ENCODE measurements at places on chromosomes 1 and 21.
A peak's percentile ranks its signal among the peaks of the same experiment; 100 is the strongest.

DNA sequence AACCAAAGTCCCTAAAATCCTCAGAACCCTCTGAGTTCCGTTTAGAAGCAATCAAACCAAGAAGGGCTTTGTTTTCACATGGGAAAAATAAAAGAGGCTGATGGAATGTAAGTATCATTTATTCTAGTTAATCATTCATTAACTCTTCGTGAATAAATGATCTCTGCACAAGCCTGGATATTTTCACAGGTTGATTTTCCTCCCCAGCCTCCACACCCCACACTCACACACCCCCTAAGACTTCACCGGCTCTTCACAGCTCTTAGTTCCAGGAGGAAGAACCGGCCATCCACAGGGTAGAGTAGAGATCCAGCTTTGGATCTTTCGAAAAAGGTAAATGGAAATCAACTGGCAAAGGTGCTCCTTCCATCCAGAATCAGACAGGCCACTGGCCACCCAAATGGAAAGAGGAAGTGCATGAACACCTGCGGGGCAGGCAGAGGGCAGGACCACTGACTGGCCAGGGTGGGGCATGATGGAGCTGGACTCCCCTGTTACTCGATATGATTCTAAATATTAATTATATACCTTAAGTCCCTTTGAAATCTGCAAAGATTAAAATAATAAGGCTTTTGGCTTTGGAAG, 10.0 kb downstream of the C1orf198 start:
- DNase-seq: no peak

DNA sequence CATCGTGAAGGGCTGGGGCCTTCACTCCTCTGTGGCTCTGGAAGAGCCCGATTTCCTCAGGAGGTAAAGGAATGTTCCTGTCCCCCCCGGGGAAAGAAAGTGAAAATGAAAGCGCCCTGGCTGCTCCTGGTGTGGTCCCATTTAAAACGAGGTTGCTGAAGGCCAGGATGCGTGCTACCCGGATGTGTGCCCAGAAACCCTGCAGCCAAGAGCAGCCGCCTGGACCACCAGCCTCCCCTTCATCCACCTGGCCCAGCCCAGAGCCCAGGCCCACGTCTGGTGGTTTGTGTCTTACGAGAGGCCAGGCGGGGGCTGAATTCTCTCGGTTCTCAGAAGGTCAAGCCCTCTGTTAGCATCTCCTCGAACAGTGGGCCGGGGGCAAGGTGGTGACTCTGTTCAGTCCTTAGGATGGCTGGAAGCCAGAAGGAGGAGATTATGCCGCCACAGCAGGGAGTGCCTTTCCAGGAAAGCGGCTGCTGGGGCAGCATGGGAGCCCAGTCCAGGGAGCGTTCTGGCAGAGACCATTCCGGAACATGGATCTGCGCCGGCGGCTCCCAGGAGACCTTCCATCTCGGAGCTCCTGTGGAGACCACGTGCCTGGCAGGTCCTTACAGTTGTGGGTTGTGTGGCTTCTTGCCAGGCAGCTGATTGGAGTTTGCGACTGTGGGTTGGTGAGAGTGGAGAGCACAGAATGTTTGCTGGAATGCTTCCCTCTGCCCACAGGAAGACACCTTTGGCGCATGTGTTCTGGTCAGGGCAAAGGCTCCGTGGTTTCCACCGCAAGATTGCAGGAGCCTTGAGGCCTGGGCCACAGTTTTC, 1.4 kb downstream of the GUK1 start:
- DNase-seq: peak; percentile 61

GRCh38 chr1:18149027-18149641, 41.5 kb downstream of the IGSF21 start:
- DNase-seq: no peak

DNA sequence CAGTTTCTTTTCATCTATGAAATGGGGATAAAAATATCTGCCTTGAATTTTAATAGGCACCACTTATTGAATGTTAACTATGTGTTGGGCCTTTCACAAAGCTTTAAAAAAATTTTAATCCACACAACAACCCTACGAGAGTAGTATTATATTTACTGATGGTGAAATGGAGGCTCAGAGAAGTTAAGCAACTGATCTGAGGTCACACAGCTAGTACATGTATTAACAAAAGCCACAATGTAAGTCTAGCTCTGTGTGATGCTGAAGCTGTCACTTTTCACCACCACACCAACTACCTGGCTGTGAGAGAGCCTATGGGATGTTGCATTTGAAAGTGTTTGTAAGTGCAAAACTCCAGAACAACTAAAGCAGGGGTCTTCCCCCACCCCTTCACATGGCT, 44.1 kb downstream of the LRRN2 start:
- DNase-seq: no peak

DNA sequence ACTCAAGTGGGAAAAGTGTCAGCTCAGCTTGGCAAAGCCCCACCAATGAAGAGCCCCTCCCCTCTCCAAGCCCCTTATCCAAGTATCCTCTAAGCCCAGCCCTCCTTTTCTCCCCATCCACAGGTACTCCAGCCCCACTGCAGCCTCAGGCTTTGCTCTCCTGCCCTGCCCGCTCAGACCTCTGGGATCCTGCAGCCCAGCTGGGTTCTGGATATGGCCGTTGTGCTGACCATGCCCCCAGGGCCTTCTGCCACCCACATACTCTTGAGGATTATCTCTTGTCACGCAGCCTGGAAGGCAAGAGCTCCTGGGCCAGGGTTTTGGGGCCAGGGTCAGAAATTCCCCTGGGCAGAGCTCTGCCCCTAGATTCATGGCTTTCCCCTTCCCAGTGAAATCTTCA, 4.7 kb downstream of the SHISA4 start:
- no peak for DNase-seq
